ENCODE measurements at places on chromosomes 5 and 9. TPM values are rescaled to one million over a fixed set of nuclear protein-coding genes. Genes with fewer than 3 reads are reported as not detected.

GRCh38 chr5:73218552-73219171 lies 45.7 kb downstream of the TMEM174 start:
- peak; percentile 45 for DNase-seq

DNA sequence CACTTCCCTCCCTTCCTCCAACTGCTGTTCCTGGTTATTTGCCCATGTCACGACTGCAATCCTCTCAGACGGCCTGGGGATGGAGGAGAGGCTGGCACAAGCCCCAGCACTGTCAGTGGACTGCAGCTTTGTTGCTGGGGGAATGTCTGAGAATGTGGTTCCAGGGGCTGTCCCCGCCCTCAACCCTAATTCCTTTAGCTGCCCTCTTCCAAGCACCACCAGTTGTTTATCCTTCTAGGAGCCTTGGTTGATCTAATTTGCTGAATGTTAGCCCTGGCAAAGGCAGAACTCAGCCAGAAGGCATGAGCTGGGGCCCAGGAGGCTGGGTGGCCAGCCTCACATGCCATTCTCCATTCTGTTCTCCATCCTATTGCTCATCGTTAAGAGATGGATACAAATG lies 51.6 kb downstream of the ADAM19 start:
- no peak for DNase-seq

- no peak for DNase-seq
Measured at GRCh38 chr9:121863955-121864354, 212.5 kb downstream of the DAB2IP start.

GRCh38 chr9:85723215-85723614 lies 18.5 kb downstream of the AGTPBP1 start:
- DNase-seq, result no peak

- peak; percentile 81 for DNase-seq
Measured at GRCh38 chr9:33884856-33885701, 68.1 kb downstream of the UBE2R2 start.

GRCh38 chr9:592225-592624 lies 249.3 kb upstream of the DMRT1 start:
- no peak for DNase-seq

- DNase-seq, result no peak
Measured at GRCh38 chr9:125850763-125851162, 103.6 kb downstream of the PBX3 start.

ZCCHC7 gene
- total RNA-seq, result 26.0 TPM
